ENCODE measurements at places on chromosomes 13 and 19.

- no peak for DNase-seq
Measured at GRCh38 chr19:19777692-19778091, 43.9 kb downstream of the ZNF506 start.

DNA sequence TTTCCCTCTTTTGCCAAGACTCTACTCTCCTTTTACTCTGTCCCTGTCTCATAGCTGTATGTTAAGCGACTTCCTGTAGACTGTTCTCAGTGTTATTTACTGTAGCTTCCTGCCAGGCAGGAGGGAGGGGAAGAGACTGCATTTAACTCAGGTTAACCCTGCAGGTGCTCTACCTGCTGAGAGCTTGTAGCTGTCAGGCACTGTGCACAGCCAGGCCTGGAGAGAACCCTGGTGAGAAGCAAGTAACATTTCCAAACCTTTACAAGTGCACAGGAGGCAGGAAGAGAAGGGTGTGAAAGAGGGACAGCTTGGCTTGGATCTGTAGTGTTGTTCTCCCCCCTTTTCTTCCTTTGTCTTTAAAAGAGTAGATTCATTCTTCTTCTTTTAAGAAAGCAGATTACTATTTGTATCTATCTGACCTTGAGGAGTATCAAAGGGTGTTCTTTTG lies 167.1 kb downstream of the LMO7 start:
- DNase-seq, result no peak

- no peak for DNase-seq
Measured at GRCh38 chr13:30196025-30196424, 111.3 kb downstream of the KATNAL1 start.

GRCh38 chr13:56720841-56721240 lies 419.9 kb upstream of the PRR20A start:
- DNase-seq, result no peak

GRCh38 chr19:32287811-32288227 lies 57.6 kb upstream of the ZNF507 start:
- DNase-seq, result peak; percentile 59

- DNase-seq, result no peak
Measured at GRCh38 chr13:58795715-58796114, 1164.2 kb downstream of the PCDH17 start.

GRCh38 chr13:22278336-22278929 lies 607.6 kb downstream of the FGF9 start:
- DNase-seq, result no peak

DNA sequence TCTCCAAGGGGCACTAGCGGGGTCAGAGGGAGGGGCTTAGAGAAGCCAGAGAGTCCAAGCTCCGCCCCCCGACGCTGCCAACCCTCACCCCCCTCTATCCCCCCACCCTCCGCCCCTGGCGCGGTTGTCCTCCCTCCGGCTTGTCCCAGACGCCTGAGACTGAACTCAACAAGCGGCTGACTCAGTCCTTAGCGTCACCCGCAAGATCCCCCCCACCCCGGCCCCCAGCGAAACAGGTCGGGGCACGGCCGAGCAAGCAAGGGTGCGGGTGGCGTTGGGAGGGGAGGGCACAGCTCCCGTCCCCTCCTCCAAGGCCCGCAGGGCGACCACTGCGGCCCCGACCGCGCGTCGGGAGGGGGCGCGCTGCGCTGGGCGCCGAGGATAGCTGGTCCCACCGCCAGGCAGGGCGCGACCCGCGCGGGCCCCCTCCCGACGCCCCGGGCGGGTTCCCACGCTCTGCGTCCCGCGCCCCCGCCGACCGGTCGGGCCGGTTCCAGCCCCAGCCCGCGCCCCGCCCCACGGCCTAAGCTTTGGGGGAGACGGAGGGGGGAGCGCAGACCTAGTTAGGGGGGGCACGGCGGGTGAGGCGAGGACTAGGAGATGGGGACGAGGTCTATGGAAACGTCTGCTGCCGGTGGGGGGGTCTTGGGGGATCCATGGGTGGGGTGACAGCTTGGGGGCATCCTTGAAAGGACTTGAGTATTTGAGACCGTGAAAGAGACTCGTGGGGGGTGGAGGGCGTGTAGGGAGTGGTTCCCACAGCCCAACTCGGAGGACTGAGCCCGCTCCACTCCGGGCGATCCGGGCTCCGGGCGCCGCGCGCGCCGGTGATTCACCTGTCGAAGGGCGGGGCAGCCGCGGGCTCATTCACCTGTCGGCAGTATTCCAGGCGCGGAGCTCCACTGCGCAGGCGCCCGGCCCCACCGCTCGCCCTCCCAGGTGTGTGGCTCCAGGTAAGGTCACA lies 5.1 kb downstream of the NOTCH3 start:
- peak; percentile 29 for DNase-seq

GRCh38 chr19:33634361-33635091 lies 12.8 kb downstream of the CHST8 start:
- DNase-seq, result no peak

DNA sequence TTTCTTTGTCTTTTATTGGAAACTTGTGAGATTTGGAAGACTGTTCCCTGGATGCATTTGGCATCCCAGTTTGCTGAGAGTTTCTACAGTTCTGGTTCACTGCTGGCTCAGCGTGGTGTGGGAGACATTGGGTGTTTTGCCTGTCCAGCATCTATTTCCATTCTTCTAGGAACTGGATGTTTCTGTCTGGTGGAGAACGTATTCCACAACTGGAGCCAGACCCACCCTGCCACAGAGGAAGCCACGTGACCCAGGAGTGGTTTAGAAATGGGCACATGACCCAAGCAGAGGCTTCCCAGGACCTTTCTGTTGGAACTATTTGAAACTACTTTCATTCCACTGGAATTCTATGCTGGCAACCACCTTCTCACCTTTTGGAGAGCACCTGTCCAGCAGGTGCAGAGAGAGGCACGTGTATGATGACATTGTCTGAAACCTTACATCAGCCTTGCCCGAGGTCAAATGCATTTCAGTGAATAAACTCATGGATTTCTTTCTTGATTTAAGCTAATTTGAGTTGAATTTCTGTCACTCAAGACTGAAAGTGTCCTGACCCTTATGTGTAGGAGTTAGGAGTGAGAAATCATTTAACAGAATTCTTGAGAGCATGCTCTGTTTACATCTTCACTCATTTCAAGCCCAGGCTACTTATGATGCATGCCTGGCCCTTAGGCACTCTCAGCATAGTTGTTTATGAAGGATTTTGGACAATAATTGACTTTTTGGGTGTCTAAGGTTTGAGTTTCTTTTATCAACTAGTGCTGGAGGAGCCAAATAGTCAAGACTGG lies 121.8 kb downstream of the AKAP11 start:
- DNase-seq, result no peak

DNA sequence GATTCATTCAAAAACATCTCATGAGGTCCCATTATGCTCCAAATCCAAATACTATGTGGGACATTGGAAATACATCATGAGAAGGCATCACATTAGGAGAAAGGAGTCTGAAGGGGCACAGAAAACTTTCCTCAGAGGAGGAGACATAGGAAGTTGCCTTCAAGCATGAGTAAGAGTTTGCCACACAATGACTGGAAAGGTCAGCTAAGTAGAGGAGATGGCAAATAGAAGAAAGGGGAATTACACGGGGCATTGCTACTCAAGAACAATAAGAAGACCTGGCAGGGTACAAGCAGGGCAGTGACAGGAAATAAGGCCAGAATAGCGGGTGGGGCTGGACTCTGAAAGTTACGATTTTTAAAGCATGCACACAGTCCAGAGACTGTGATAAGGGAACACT lies 231.6 kb downstream of the SPRY2 start:
- DNase-seq, result no peak

GRCh38 chr13:105436943-105437342 lies 1098.5 kb downstream of the EFNB2 start:
- no peak for DNase-seq

- no peak for DNase-seq
Measured at GRCh38 chr19:17333611-17334413, 843 bp downstream of the ANO8 start.

DNA sequence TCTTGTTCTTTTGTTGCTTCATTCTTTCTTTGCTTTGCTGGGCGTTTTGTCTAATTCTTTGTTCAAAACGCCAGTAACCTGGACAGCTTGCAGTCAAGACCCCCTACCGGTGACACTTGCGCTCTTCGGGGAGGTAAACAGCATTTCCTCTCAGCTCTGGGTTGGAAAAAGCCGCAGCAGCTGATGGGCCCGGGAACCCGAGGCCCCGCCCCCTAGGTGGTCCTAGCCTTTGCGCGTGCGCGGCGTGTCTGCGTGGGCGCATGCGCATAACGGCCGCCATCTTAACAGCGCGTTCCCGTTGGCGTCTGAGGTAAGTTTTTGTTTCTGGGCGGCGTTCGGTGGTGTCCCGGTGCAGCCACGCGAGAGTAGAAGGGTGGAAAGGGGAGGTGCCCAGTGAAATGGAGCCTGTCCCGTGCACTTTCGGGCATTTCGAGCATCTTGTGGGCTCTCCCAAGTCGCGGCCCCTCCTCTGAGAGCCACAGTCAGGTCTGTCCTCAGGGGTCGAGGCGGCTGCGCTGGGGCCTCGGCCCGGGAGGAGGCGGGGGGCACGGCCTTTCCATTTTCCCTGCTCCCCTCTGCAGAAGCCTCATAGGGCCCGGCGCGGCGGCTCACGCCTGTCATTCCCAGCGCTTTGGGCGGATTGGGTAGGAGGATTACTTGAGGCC lies at the start of gene ZNF559:
Gene ZNF559 (plus strand): TSS at position 261 of the 665 bp plus-strand sequence. CDS start 14,371 bp downstream, outside the sequence.
- DNase-seq, result peak; percentile 67

GRCh38 chr13:33125821-33126570 lies 109.8 kb downstream of the KL start:
- DNase-seq, result peak; percentile 86

All from AG09309 (cell line).